ENCODE measurements at places on chromosomes 6 and 20. TPM values are rescaled to one million over a fixed set of nuclear protein-coding genes. Genes with fewer than 3 reads are reported as not detected.

DNA sequence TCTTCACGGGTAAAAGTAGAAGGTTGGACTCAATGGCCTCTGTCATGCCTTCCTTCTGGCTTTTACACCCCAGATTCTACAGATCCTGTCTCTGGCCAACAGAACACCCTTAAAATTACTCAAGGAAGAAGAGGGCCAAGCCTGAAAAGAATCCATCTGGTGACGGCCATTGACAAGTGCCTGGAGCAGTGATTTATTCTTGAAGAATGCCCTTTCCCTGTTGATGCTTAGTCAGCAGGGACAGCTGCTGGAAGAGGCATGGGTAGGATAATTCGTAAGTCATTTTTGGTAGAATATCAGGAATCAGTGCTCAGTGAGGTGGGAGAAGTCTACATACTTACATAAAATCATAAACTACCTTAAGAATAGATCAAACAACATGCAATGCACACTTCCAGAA is 397.9 kb downstream of the SAMD5 start:
- peak; percentile 22 for DNase-seq
- no peaks in the 10 kb centered on the region for H3K27me3 ChIP-seq
- no peak overlapping the region for H3K27ac ChIP-seq
- no peaks in the 10 kb centered on the region for H3K4me1 ChIP-seq

The TPBG gene
- total RNA-seq = 43.0 TPM

DNA sequence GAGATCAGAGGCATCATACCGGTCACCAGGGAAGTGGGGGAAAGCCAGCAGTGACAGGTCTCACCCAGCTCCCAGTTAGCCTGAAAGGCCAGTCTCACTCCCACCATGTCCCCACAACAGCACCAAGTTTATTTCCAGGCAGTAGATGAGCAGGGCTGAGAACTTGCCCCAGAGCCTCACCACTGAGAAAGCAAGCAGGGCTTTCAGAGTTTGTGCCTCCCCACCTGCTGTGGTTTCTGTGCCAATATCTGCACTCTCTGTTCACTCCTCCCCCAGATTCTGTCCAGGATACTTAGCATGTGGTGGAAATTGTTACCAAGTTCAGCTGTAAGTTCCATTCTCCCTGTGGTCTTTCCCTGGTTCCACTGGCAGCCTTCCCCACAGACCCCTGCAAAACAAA is 255.0 kb upstream of the HTR1E start:
- H3K36me3 ChIP-seq = no peaks in the 10 kb centered on the region
- no peaks in the 10 kb centered on the region for H3K27me3 ChIP-seq
- H3K27ac ChIP-seq = no peak overlapping the region
- no peaks in the 10 kb centered on the region for H3K4me1 ChIP-seq
- no peak overlapping the region for H3K4me3 ChIP-seq

GRCh38 chr20:40863355-40863919 is 165.2 kb upstream of the TOP1 start:
- H3K27me3 ChIP-seq = peaks cover 30% of the 10 kb centered on the region
- H3K4me1 ChIP-seq = no peaks in the 10 kb centered on the region
- no peak overlapping the region for H3K4me3 ChIP-seq
- DNase-seq = no peak
- no peak overlapping the region for H3K27ac ChIP-seq

The HLA-DMB gene
- not detected for total RNA-seq

GRCh38 chr6:145866456-145867396 is 52.1 kb upstream of the FBXO30 start:
- DNase-seq = no peak
- no peaks in the 10 kb centered on the region for H3K27me3 ChIP-seq
- no peak overlapping the region for H3K4me3 ChIP-seq
- no peaks in the 10 kb centered on the region for H3K4me1 ChIP-seq

DNA sequence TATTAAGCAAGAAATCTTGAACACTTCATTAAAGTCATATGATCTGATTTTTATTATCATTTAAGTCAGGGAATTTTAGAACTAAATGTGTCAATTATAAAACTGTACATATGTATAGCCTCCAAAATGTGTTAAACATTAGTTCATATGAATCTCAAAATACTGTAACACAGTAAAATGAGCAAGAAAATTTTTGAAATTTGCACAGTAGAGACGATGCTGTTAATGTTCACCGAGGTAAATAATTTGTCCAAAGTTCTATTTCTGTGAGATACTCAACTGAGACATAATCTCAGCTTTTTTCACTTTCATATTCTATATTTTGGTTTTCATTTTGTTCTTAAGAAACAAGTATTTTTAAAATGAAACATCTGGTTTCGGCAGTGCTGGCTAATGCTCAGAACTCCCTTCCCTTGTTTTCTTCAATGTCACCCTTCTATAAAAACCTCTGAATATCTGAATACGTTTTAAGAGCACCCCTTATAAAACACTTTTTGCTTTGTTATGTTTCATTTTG is 353.1 kb downstream of the LAMA2 start:
- no peak for DNase-seq
- no peaks in the 10 kb centered on the region for H3K36me3 ChIP-seq
- H3K4me3 ChIP-seq = no peak overlapping the region
